ENCODE measurements at places on chromosomes 1 and 21. TPM values are rescaled to one million over a fixed set of nuclear protein-coding genes. Genes with fewer than 3 reads are reported as not detected.
A peak's percentile ranks its signal among the peaks of the same experiment; 100 is the strongest.

GRCh38 chr1:206005778-206006180, 2.6 kb upstream of the RAB7B start:
- no peak for DNase-seq

DNA sequence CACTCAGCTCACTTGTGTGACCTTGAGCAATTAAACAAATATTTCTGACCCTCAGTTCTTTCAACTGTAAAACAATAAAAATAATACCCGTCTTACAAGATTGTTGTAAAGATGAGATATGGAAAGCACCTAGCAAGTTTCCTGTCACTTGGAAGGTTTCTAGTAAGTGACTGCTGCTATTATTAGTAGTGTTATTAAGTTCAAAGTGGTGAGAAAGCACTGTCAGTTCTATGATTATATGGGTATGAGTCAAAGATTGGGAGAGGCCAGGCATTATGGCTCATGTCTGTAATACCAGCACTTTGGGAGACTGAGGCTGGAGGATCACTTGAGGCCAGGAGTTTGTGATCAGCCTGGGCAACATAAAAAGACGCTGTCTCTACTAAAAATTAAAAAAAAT, 145.4 kb downstream of the C1orf21 start:
- DNase-seq, result no peak

DNA sequence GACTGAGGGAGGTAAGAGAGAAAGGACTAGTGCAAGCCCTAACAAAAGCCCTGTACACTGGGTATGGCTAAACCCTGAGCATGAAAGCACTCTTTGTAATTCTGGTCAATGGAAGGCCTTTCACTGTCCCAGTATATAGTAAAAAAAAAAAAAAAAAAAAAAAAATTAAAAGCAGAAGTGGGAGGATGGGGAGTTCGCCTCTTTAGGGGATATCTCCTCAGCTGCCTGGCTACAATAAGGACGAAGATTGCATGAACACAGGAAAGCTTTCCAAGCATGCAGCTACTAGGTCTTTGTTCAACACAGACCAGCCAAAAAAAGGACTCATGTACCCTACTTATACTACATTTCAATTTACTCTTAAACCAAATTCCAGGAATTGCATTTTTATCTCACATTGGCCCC, 59.1 kb downstream of the EIF4G3 start:
- no peak for DNase-seq

DNA sequence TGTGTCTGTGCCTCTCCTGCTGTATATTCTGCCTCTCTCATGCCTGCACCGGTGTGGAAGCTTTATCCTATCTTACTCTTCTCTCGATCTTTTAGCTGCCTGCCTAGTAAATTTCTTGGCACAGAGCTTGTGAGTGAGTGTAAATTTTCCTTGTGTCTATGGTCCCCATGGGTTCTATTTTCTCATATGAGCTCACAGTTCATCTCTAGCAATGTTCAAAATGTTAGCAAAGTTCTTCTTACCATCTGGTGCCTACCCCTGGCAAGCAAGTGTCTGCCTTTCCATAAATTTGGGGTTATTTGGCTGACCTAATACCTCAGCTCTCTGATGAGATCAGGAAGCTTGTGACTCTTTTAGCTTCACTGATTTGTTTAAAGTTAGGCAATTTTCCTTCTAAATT, 572.1 kb upstream of the BRINP3 start:
- no peak for DNase-seq

DNA sequence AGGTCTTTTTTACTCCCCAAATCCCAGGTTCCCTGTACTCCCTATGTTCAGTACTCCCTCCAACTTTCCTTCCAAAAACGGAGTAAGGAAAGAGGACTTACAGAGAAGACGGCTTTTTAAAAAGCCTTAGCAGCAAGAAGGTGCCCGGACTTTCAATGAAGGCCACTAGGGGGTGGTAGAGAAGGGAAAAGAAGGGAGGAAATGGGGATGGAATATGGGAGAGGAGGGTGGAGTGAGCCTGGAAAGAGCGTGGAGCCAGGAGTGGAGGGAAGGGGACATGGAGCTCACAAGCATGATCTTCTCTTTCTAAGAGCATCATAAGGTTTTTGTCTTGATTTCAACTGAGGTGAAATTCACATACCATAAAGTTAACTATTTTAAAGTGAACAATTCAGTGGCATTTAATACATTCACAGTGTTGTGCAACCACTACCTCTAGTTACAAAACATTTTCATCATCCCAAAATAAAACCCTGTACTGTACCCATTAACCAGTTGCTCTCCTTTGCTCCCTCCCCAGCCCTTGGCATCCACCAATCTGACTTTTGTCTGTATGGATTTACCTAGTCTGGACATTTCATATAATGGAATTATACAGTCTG, 129.9 kb downstream of the ZNF281 start:
- DNase-seq, result peak; percentile 70

GRCh38 chr1:230823931-230824381, 44.4 kb downstream of the C1orf198 start:
- no peak for DNase-seq

GRCh38 chr1:210446479-210446878, 117.8 kb downstream of the HHAT start:
- peak; percentile 89 for DNase-seq

DNA sequence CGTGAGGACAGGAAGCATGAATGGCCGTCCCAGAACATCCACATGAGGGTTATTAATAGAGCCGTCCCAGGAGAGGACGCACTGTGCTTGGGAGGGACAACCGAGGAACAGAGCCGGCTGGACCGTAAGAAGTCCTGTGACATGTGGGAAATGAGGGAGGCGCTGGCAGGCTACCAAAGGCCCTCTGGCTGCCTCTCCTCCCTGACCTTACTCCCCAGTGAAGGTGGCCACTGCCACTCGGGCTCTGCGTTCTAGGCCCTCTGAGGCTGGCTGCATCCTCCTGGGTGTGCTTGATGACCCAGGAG, 15.5 kb upstream of the NPPB start:
- no peak for DNase-seq

GRCh38 chr1:101431956-101432510, 195.2 kb downstream of the S1PR1 start:
- no peak for DNase-seq

HSD11B1 gene
- 45.4 TPM for total RNA-seq

- no peak for DNase-seq
Measured at GRCh38 chr1:19861034-19861433, 21.2 kb upstream of the OTUD3 start.

- DNase-seq, result peak; percentile 55
Measured at GRCh38 chr1:30782361-30783255, 25.0 kb upstream of the LAPTM5 start.

DNA sequence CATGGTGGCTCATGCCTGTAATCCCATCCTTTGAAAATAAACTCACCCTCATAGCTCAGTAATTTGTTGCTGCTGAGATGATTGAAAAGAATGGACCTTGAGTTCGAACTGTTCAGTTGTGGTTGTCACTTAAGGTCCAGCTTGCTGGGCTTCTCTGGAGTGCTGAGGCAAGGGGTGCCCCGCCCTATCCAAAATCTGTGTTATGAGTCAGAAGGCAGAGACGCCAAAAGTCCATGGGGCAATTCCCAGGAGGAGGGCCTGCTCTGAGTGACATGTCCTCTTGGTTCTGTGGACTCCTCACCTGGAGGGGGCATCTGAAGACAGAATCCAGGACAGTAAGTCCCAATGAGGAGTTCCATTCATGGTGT, 64.8 kb downstream of the MYOM3 start:
- DNase-seq, result peak; percentile 50

DNA sequence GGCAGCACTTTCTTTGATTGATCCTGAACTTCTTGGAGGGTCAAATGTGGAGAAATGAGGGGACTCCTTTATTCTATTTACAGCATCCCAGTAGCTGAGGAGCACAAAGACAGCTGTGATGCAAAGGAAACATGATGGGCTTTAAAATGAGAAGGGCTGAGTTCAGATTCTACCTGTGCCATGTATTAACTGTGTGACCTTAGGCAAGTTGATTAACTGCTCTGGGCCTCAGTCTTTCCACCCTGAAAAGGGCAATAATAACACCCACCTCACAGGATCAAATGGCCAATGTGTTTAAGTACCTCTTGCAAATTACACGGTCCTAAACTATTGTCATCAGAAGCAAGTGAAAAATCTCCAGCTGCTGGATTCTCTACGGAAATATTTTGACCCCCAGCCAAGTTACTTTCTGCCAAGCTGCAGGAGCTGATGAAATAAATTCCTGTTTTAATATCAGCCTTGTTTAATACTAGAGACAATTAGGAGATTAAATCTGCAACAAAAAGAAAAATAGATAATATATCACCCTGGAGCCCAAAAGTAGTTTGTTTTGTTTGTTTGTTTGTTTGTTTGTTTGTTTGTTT, 15.7 kb downstream of the TMEM81 start:
- DNase-seq, result no peak

GRCh38 chr1:78497201-78497600, 6.4 kb downstream of the PTGFR start:
- peak; percentile 1 for DNase-seq

DNA sequence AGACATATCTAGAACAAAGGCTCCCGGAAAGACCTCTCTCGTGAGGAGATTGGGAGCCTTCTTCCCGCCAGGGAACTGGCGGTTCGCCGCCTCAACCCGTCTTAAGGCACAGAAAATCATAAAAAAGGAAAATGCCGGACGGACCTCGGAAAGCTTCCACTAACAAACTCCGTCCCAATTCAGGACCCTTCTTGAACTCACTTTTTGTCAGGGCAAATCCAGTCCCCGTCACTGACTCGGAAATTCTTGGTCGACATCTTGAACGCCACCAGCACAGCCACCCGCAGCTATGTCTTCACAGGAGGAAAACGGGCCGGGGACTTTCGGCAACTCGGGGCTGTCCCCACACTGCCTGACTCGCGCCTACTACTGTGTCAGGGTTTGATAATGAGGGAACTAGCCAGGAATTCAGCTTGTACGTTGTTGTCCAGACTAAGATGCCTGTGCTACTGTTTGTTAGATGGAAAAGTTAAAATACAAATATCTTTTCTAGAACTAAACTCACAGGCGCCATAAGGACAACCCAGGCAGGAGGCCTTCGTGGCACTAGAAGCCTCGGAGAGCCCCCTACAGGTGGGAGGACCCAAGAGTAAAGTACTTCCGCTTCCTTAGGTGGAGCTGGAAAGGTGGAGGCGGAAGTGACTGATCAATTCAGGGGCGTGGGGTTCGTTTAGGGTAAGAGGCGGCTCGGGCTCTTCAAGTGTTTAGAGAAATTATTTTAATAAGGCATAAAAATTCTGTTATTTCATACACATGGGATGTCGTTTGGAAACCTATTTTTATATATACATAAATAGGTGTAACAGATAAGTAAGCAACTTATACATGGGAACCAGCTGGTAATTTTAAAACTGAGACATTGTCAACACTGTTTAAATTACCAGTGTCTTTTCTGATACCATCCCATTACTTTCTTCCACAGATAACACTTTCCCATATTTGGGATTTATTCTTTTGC, at the start of gene ZRANB2:
Gene ZRANB2, minus strand, starts transcription at position 297 of the 958 bp plus-strand sequence. Its CDS starts 40 bp downstream, at position 257.
- DNase-seq, result peak; percentile 92

DNA sequence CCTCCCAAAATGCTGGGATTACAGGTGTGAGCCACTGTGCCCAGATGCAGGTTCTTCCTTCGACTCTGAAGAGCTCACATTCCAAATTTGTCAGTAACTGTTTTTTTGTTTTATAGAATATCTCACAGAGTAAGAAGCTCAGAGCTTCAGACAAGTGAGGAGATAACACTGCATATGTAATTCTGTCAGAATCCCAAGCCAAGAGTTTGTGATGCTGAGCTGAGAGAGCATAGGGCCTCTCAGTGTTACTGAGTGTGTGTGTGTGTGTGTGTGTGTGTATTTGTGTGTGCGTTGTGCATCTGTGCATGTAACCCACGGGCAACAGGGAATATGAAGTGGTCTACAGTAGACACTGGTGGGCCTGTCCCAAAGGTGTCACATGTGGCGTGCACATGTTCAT, 15.2 kb upstream of the TNR start:
- no peak for DNase-seq

DNA sequence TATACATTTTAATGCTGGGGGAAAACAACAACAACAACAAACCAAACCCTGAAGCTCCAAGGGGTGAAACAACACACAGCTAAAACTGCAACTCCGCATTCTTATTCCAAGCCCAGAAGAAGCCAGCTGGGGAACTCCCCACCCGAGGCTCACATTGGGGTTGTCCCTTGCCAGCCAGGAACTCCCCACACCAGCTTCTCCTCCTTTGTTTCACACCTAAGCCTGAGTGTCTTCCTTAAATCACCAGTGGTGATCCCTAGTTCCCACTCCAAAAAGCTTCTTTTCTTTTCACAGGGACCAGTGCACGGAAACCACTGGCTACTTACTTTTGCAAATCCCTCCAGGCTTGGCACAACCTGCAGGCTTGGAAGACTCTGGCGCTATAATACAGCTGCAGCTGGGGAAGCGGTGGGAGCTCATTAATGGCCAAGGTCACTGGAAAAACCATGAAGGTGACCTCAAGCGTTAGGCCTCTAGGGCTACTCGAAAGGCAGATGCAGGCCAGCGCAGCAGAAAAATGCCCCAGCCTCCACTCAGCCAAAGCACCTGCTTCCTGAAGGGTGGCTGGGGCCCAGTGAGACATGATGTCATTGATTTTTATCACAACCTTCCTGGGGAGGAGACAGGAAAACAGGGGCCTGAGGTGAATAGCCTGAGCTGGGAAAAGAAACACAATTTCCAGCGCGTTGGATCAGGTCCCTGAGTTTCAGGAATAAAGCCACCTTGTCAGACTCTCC, 40.1 kb downstream of the TLR5 start:
- DNase-seq, result no peak

GRCh38 chr1:11768821-11769220, 6.8 kb downstream of the C1orf167 start:
- DNase-seq, result no peak

SLAMF8 gene
- total RNA-seq, result not detected

DNA sequence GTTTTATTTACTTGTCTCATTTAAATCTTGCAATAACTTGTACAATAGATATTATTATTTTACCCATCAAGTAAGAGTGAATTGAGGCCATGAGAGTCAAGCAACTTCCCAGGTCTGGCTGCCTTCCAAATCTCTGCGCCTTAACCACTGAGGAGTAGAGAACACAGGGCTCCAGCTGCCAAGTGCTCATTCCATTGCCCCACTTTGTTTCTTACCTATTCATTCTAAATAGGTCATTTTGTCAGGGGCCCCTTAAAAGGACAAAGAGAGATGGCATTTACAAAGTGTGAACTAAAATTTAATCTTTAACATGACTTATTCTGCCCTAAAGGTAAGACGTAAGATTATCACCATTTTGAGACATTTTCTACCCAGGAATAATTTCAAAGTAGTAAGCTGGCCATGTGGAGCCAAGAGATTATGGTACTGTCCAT, 3.5 kb downstream of the PPP1R15B start:
- DNase-seq, result peak; percentile 47

GRCh38 chr1:177472567-177472966, 301.8 kb downstream of the BRINP2 start:
- no peak for DNase-seq
